Stimulated activated CD8-positive, alpha-beta memory T cell treated with anti-CD3 and anti-CD28 coated beads, Interleukin-4, amount 100 ng/mL, for 4 hours (primary cell): ENCODE measurements at places on chromosomes 7 and 10.

DNA sequence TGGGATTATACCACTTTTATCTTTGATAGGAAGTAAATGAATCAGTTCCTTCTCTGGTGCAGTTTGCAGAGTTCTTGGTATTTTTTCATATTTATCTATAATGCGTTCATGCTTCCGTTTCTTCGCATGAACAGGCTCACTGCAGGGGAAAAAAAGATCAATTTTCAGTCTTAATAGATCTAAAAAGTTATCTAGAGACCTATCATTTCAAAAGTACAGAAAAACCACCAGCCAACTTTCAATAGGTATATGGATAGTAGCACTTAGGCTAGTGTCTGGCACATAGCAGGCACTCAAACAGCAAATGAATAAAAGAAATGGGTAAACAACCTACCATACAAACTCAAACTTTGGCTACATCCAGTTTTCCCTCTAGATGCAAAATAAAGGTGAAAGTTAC, 5.5 kb downstream of the NOC3L start:
- DNase-seq = no peak

GRCh38 chr10:28533571-28534304, 820 bp downstream of the WAC start:
- DNase-seq = peak; percentile 35

GRCh38 chr7:16636555-16637101, 8.9 kb downstream of the ANKMY2 start:
- DNase-seq = no peak

DNA sequence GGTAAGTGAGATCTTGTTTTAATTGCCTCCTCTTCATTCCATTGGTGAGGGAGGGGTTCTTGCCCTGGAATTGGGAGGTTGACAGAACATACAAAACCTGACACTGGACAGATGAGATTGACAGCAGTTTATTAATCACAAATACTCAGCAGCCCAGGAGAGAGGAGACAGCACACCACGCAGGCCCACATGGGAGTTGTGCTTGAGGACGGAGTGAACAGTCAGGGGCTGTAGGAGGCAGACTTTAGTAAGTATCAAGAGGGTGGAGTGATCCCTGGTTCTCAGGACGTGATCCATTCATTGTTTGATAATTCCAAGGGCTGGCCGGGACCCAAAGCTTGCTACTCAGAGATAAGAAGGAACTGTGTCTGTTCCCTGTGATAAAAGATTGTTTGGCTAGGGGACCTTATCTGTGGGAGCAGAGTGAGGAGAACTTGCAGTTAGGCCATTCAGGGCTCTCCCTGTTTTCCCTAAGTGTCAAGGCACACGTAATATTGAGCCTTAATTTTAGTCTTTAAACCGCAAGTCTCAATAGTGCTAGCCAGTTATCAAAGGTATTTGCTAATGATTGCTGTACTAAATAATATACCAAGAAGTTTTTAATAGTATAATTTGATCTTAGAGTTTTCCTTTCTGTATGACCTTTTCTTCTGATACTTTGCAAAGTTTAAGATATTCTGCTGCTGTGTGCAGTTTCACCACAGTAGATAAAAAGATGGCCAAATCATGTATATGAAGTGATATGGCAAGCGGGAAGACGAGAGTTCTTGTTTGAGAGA, 14.5 kb downstream of the CAPZA2 start:
- no peak for DNase-seq

DNA sequence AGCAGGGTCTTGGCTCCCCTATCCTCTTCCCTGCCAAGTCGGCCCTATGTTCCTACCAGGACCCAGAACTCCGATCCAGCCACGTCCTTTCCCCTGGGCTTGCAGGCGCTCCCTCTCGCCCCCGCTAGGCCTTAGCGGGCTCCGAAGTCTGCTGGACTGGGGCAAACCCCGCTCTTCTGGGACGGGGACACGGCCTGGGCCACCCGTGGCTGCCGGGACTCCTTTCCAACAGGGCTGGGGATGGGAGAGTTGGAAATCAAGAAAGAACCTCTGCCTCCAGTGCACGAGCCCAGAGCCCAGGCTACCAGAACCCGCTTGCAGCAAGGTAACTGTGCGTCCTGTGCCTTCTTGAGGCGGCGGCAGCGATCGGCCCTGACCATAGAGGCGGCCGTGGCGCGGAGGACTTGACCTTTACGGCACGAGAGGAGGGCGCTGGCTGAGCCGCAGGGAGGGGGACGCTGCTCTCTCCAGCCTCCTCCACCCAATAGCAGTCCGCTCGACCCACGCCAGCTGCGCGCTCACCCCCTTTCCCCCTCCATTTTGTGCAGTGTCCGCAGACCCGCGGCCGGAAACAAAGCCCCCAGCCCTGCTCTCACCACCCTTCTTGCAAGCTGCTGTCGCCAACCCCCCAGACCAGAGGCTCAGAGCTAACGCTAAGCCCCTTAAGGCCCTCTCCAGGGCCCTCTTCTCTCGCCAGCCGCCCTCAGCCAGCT, 7.0 kb upstream of the HOXA11 start:
- no peak for DNase-seq

GRCh38 chr10:133088179-133088955, 643 bp downstream of the ADGRA1 start:
- DNase-seq = no peak

DNA sequence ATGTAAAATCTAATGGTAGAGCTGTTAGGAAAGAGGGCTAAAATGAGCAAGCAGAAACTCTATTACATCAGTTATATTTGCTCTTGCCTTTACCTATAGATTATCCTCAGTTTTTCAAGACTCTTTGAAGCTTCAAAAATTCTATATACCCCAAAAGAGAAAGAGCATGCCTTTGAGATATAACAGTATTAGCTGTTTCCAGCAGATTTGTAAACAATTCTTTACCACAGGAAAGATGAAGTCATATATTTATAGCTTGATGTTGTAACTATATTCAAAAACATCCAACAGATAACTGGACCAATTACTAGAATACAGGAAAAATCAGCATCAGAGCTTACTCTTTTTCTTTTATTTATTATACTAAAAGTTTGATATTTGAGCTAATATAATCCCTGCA, 416.2 kb upstream of the TPK1 start:
- DNase-seq = no peak
